ENCODE measurements at places on chromosomes 3 and 15.
A peak's percentile ranks its signal among the peaks of the same experiment; 100 is the strongest.

- no peak for DNase-seq
Measured at GRCh38 chr15:74995779-74996765, 709 bp downstream of the SCAMP5 start.

GRCh38 chr3:98095882-98096281, 8.9 kb downstream of the OR5AC2 start:
- DNase-seq: no peak

DNA sequence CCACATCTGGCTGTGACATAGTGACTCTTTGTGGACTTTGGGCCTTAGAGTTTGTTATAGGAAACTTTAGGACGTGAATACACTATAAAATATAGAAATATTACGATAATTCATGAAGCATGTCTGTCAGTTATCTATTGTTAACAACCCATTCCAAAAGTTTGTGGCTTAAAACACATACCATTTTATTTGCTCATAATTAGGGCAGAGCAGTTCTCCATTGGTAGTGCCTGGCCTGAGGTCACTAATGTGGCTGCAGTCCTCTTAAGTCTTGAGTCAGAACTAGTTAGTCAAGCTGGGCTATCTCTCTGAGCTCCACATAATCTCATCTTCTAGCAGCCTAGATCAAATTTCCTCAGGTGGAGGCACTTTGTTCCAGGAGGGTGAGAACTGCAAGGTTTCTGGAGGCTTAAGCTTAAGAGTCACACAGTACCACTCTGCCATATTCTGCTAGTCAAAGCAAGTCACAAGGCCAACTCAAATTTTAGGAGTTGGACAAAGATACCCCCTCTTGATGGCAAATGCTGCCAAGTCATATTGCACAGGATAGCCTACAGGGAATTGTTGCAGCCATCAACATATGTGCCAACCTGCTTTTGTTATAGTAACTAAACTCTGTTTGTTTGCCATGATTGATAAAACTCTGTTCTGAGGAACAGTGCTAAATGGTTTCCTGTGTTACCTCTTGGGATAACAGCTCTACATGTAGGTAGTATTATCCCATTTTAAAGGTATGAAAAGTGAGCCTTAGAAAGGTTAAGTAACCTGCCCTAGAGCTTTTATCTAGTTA, 8.7 kb downstream of the ATXN7 start:
- DNase-seq: no peak

- no peak for DNase-seq
Measured at GRCh38 chr15:68733666-68734065, 87.0 kb downstream of the ANP32A start.

GRCh38 chr3:40237159-40237558, 72.3 kb upstream of the EIF1B start:
- DNase-seq: no peak

- no peak for DNase-seq
Measured at GRCh38 chr15:66598095-66598815, 32.5 kb upstream of the LCTL start.

- DNase-seq: no peak
Measured at GRCh38 chr3:182829761-182830405, 36.6 kb downstream of the ATP11B start.

GRCh38 chr3:196969660-196970546, 1.3 kb upstream of the PIGZ start:
- DNase-seq: peak; percentile 59
